ENCODE measurements at places on chromosomes 4 and X.
A peak's percentile ranks its signal among the peaks of the same experiment; 100 is the strongest.

DNA sequence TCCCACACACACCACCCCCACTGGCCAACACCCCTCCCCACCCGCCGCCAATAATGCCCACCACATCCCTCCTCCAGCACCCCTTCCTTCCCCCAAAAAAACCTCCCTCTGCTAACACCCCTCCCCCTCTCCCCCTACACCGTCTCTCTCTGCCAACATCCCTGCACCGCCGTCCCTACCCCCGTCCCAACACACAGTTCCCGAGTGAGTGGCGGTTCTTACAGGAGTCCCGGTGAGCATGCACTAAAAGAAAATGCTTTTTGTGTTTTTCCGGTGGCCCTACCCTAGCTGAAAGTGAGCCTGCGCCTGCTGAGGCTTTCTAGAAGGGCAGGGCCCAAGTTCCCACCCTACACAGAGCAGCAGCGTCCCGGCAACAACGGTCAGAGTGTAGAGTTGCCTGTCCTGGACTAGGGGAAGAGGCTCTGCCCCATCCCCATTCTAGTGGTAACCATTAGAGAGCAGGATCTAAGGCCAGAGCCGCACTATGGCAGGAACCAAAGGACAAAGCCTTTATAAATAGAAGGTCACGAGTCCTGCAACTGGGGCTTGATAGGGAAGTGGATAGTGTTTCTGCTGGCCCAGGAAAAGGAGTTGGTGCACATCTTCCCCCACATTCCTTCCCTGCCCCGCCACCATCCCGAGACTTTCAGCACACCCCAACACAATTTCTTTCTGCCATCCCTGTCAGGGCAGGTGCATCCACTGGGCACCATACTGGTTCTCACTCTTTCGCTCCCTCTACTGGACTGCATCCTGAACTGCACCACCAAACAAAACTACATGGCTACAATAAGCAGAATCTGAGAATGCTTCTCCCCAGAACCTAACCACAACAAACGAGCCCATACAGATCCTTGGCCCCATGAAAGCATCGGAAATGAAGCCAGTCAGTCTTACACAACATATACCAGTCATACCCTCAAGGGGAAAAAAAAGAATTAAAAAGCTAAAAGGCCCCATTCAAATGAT lies 78.1 kb upstream of the PAGE3 start:
- peak overlapping the region; percentile 37 for H3K4me3 ChIP-seq
- DNase-seq: peak; percentile 20
- no peaks in the 10 kb centered on the region for H3K36me3 ChIP-seq
- peak overlapping the region; percentile 5 for H3K27ac ChIP-seq
- H3K4me1 ChIP-seq: peaks cover 16% of the 10 kb centered on the region

- no peak for DNase-seq
- H3K36me3 ChIP-seq: no peaks in the 10 kb centered on the region
- no peaks in the 10 kb centered on the region for H3K27me3 ChIP-seq
- H3K27ac ChIP-seq: no peak overlapping the region
- no peaks in the 10 kb centered on the region for H3K4me1 ChIP-seq
- no peak overlapping the region for H3K4me3 ChIP-seq
Measured at GRCh38 chrX:1853916-1854315, 239.1 kb downstream of the ASMT start.

DNA sequence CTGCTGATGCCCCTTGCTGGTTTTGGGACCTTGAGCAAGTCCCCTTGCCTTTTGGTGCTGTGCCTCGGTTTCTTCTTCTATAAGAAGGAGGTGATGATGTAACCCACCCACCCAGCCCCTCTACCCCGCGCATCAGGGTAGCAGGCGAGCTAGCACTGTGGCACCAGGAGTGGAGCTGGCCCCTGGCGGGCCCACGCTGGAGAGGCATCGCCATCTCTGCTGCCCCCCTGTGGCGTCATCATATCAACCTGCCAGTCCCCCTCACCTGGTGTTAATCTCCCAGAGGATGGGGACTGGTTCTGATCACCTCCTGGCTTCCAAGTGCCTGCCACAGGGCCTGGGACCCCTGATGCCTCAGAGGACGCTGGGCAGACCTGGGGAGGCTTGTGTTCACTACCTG lies 6.3 kb upstream of the SORCS2 start:
- DNase-seq: no peak
- H3K4me1 ChIP-seq: peaks cover 12% of the 10 kb centered on the region
- peaks cover 3% of the 10 kb centered on the region for H3K36me3 ChIP-seq
- H3K4me3 ChIP-seq: no peak overlapping the region

GRCh38 chr4:181798536-181798935 lies 444.7 kb upstream of the TENM3 start:
- H3K4me1 ChIP-seq: no peaks in the 10 kb centered on the region
- H3K27me3 ChIP-seq: no peaks in the 10 kb centered on the region
- no peaks in the 10 kb centered on the region for H3K36me3 ChIP-seq
- no peak overlapping the region for H3K4me3 ChIP-seq
- no peak overlapping the region for H3K27ac ChIP-seq

DNA sequence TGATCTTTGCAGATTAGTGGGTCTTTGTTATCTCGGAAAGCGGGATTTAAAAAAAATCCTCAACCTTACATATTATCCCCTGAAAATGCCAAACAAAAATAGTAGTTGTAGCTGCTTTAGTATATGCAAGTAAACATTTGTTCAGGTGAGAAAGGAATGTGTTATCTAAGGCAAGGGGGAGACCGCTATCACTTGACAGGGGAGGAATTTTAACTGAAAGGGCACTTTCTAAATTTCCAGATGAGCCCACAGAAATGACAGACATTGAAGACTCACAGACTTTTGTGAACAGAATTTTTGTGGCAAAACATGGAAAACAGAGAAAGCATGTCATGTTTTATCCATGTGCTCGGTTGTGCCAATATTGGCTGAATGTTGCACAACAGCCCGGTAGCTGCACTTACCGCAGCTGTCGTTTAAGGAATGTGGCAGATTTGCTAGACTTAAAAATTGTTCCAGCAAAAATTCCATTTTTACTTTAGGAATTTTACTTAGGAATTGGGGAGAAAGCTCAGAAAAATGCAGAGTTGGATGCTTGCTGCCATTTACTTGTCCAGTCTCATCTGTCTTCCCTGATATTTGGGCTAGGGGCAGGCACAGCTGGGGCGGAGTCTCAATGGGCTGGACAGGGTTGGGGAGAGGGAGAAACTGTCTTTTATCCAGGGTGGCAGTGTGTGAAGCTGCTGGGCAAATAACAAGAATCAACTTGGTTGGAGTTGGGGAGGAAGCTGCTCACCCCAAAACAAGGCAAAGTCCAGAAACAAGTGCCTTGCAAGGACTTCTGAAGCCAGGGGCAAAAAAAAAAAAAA lies 94.6 kb upstream of the RPS6KA3 start:
- no peak overlapping the region for H3K4me3 ChIP-seq
- H3K27ac ChIP-seq: no peak overlapping the region
- peaks cover 18% of the 10 kb centered on the region for H3K27me3 ChIP-seq
- no peaks in the 10 kb centered on the region for H3K4me1 ChIP-seq
- no peak for DNase-seq
- no peaks in the 10 kb centered on the region for H3K36me3 ChIP-seq

Data from activated T-helper 1 cell treated with anti-CD3 and anti-CD28 coated beads, Interleukin-12 subunit alpha, Interleukin-12 subunit beta, Interleukin-2, Interleukin-4 antibody, amounts not matched to agents 30 ng/mL and 10 ng/mL and 1 ng/mL, durations not matched to agents 14 hours and 24 hours and 36 hours (primary cell).